ENCODE measurements at places on chromosomes 13 and 19.

DNA sequence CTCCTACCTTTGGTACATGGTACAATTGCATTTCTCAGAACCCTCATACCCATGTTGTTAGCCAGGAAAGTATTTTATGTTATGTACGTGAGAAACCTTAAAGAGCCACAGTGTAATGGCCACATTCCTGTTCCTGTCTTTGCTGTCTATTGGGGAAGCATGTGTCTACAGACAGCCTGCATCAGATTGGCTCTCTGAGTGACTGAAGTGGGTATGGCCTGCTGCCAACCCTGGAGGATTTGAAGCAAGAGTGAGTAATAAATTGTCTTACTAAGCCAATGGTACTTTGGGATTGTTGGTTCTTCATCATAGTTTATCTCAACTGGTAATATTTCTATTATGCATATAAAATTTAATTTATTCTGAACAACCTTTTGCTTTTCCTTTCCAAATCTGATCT is 574.1 kb downstream of the LMO7 start:
- DNase-seq = no peak

- peak; percentile 51 for DNase-seq
Measured at GRCh38 chr13:51785712-51786424, 18.1 kb downstream of the DHRS12 start.

- DNase-seq = no peak
Measured at GRCh38 chr13:23865026-23865425, 24.2 kb downstream of the MIPEP start.

DNA sequence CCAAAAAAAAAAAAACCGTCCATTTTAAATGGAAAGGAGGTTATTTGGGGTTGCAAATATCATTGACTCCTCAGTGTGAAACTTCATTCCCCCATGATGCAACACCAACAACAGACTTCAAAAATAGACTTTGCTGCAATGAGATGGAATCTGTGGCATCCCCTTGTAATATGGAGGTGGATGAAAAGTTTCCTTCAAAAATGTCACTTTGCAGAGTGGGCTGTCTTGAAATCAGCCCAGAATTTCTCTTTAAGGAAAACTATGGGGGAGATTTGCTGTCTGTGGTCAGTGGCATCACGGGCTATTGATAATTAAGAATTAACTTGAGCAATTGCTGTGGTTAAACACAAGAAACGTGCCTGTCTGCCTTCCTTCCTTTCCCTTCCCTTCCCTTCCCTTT is 1.5 kb downstream of the GPR18 start:
- no peak for DNase-seq

DNA sequence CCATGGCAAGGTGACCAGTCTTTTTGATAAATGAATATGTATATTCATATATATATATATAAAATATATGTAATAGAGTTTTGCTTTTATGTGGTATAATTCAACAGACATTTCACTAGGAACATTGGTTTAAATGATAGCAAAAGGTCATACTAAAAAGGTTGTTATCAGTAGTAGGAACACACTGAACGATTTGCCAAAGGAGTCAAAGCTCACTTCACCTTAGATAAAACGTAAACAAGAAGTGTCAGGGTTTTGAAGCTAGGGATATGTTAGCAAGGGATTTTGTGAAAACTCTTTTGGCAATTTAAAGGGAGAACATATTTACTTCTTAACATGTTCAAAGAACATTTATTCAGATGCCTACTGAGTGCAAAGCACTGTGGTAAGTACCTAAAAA is 8.0 kb upstream of the HS6ST3 start:
- no peak for DNase-seq

GRCh38 chr19:43957891-43958290 is 6.9 kb downstream of the ZNF221 start:
- DNase-seq = no peak

- DNase-seq = no peak
Measured at GRCh38 chr19:12757544-12758274, 6.1 kb downstream of the BEST2 start.

- DNase-seq = no peak
Measured at GRCh38 chr19:14474827-14475226, 327 bp downstream of the PTGER1 start.

- DNase-seq = no peak
Measured at GRCh38 chr19:3471954-3472655, 8.2 kb downstream of the SMIM24 start.

DNA sequence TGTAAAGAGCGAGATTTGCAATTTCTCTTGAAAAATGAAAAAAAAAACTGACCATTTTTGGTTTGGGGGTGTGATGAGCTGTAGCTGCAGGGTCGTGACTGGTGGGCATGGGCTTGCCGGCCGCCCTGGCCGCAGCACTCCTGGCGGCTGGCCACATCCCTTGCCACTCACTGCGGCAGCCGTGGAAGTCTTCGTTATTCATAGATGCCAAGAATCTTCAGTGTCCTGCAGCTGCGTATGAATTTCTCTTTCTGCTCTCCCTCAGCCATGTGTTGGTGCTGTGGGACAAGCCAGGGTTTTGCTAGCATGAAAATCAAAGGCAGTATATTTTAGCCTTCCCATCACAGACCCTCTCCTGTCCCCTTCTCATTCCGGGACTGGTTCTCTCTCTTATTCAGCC is 151.7 kb upstream of the TSHZ3 start:
- DNase-seq = no peak

GRCh38 chr19:13428352-13428751 is 77.9 kb downstream of the CACNA1A start:
- no peak for DNase-seq
